ENCODE measurements at places on chromosomes 3 and 15. TPM values are rescaled to one million over a fixed set of nuclear protein-coding genes. Genes with fewer than 3 reads are reported as not detected.

Gene KLHL40
- polyA plus RNA-seq: not detected

Gene TMCO5A
- polyA plus RNA-seq: not detected

Gene ECE2
- not detected for polyA plus RNA-seq

Gene OXSR1
- 12.3 TPM for polyA plus RNA-seq

Gene CHAC1
- polyA plus RNA-seq: 0.15 TPM

Gene TOP2B
- 21.4 TPM for polyA plus RNA-seq

- no peaks in the 10 kb centered on the region for H3K4me1 ChIP-seq
These were observed 83.4 kb downstream of the TFDP2 start for GRCh38 chr3:142065932-142066331.

DNA sequence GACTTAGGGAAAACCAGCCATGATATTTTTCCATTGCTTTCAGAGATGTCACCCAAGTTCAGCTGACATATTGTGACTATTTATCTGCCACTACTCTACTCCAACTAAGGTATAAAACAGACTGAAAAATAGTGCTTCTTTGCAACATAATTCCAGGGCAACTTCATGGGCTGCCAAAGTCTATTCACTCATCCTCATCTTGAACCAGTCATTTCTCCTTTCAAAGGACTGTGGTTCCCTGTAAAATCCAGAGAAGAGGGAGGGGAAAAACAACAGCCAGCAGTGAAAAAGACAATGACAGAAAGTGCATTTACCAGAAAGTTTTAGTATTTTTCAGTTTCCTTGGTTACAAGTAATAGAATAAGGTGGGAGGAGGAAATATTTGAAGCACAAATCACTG lies 191.1 kb downstream of the EFHB start:
- no peaks in the 10 kb centered on the region for H3K27me3 ChIP-seq
- no peak overlapping the region for H3K4me3 ChIP-seq
- DNase-seq: no peak
- H3K4me1 ChIP-seq: no peaks in the 10 kb centered on the region
- no peak overlapping the region for H3K27ac ChIP-seq

GRCh38 chr3:160134964-160135363 lies 90.3 kb upstream of the C3orf80 start:
- H3K4me1 ChIP-seq: peaks cover 31% of the 10 kb centered on the region
- H3K27me3 ChIP-seq: peaks cover 2% of the 10 kb centered on the region
- H3K36me3 ChIP-seq: no peaks in the 10 kb centered on the region
- no peak overlapping the region for H3K4me3 ChIP-seq

- H3K4me1 ChIP-seq: no peaks in the 10 kb centered on the region
- no peak overlapping the region for H3K4me3 ChIP-seq
- H3K27ac ChIP-seq: no peak overlapping the region
These were observed 407.6 kb downstream of the ZIC1 start for GRCh38 chr3:147816752-147817151.

DNA sequence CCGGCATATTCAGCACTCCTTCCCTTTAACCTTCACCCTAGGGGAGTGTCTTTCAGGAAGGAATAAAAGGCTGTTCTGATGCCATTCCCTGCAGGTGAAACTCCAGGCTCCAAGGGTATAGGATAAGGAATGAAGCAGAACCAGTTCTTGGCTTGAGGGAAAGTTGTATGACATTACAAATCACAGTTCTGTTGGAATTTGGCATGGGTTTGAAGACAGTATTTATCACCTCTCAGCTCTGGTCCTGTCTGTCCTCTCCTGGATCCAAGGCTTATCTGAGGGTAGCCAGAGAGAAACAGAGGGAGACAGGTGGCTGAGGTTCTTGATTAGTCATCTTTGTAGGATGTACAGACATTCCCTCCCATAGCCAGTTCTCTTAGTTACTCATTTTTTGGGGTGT lies 37.1 kb downstream of the RAB11A start:
- H3K27ac ChIP-seq: no peak overlapping the region
- peaks cover 77% of the 10 kb centered on the region for H3K36me3 ChIP-seq
- H3K4me3 ChIP-seq: no peak overlapping the region

- no peak for DNase-seq
- H3K4me1 ChIP-seq: peaks cover 80% of the 10 kb centered on the region
These were observed 84.6 kb downstream of the SLCO3A1 start for GRCh38 chr15:91938136-91938535.

DNA sequence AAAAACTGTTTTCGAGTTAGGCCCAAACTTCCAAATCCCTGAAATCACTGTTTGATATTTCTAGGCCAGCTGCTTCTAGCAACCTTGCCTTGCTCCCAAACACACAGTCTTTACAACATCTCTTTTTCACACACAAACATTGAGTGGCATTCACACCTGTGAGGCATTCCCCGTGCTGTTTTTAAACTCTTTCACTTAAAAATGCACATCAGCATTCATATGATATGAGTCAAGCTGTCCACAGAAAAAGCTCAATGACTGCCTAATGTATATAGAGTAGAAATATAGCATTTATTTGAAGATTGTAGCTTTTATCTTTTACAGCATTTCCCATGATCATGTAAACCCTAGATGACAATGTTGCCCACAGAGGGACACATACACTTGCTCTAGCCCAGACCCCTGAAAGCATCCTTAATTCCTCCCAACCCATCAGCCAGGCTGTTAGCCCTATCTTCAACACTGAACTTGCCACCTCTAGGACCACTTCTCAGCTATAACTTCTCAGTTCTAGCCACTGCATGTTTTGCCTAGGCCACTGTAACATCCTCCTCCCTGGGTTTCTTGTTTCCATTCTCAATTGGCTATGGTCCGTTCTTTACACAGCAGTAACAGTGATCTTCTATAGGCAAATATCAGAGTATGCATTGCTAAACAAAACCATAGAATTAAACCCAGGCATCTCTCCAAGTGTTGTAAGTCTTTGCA lies 782.6 kb downstream of the DIPK2A start:
- no peak overlapping the region for H3K27ac ChIP-seq
- H3K27me3 ChIP-seq: no peaks in the 10 kb centered on the region
- DNase-seq: no peak
- no peak overlapping the region for H3K4me3 ChIP-seq

GRCh38 chr3:165446555-165446954 lies 250.4 kb upstream of the SLITRK3 start:
- H3K4me3 ChIP-seq: no peak overlapping the region
- no peak for DNase-seq
- no peak overlapping the region for H3K27ac ChIP-seq

DNA sequence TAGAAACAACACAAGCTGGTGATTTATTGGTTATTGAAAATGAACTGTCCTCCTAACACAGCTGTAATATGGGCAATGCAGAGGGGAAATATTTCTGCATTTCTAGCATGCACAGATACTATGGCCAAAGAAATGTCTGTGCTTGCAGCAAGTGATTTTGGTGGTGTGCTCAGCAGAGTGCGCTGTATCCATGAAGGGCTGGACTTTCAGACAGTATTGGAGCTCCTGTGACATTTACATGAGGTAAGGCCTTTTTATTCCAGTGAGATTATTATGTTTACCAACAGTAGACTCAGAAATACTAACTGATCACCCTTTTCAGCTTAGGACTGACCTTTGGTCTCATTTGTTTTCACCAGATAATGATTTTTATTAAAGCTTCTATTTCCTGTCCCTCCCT lies 1302.6 kb upstream of the EPHA6 start:
- H3K4me3 ChIP-seq: no peak overlapping the region
- no peaks in the 10 kb centered on the region for H3K36me3 ChIP-seq
- H3K4me1 ChIP-seq: no peaks in the 10 kb centered on the region

- H3K27me3 ChIP-seq: no peaks in the 10 kb centered on the region
- peaks cover 6% of the 10 kb centered on the region for H3K36me3 ChIP-seq
- peak overlapping the region; percentile 98 for H3K4me3 ChIP-seq
- peaks cover 16% of the 10 kb centered on the region for H3K4me1 ChIP-seq
- peak; percentile 59 for DNase-seq
- H3K27ac ChIP-seq: no peak overlapping the region
These were observed 2.3 kb downstream of the BBX start for GRCh38 chr3:107524841-107525643.

DNA sequence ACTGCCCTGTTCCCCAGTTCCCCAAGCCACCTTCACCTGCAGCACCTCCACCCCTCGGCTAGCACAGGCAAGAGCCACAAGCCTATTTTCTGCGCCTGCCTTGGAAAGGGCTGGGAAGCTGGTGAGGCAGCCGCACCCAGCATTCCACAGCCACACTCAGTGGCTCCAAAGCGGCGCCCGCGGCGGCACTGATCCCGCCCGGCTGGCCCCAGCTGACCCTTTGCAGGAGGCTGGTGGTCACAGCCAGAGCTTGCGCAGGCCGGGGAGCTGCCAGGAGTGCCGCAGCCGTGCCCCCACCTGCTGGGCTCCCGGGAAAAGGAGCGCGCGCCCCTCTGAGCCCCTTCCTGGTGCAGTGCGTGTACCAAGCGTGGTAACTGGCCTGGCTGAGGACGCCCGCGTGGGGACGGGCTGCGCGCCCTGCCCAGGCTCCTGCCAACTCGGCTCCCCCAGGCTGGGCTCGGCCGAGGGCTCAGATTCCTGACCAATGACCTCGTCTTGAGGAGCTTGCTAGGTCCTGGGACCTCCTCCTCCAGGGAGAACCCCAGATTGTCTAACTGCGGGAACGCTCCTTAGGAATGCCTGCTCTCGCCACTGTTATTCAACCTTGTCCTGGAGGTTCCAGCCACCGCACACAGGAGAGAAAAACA lies 13.3 kb downstream of the GRAMD2A start:
- H3K4me1 ChIP-seq: no peaks in the 10 kb centered on the region
- no peak for DNase-seq
- H3K4me3 ChIP-seq: no peak overlapping the region

GRCh38 chr3:16504242-16504641 lies 9.3 kb downstream of the RFTN1 start:
- H3K27me3 ChIP-seq: no peaks in the 10 kb centered on the region
- peak; percentile 73 for DNase-seq
- H3K4me1 ChIP-seq: peaks cover 21% of the 10 kb centered on the region
- H3K27ac ChIP-seq: peak overlapping the region; percentile 45
- H3K36me3 ChIP-seq: no peaks in the 10 kb centered on the region

- peak overlapping the region; percentile 9 for H3K27ac ChIP-seq
- peaks cover 82% of the 10 kb centered on the region for H3K36me3 ChIP-seq
- no peaks in the 10 kb centered on the region for H3K27me3 ChIP-seq
- DNase-seq: no peak
- no peaks in the 10 kb centered on the region for H3K4me1 ChIP-seq
These were observed 15.5 kb downstream of the ATG3 start for GRCh38 chr3:112546216-112546759.

Data from CD14-positive monocyte (primary cell).